ENCODE measurements at places on chromosomes 1 and 21. TPM values are rescaled to one million over a fixed set of nuclear protein-coding genes. Genes with fewer than 3 reads are reported as not detected.

Gene GBP7
- total RNA-seq, result not detected

Gene PM20D1
- not detected for total RNA-seq

Gene SPATA46
- not detected for total RNA-seq

Gene UCK2
- 112 TPM for total RNA-seq

Gene FOXO6
- not detected for total RNA-seq

Gene DVL1
- total RNA-seq, result 156 TPM

Gene FCAMR
- not detected for total RNA-seq

Gene E2F2
- 0.08 TPM for total RNA-seq

Gene COA6
- total RNA-seq, result 29.8 TPM

Gene C1QC
- not detected for total RNA-seq

Measured in hair follicular keratinocyte (primary cell).